ENCODE measurements at places on chromosomes 11 and 22.

GRCh38 chr11:87063982-87064381 is 26.2 kb downstream of the TMEM135 start:
- no peak for DNase-seq

- DNase-seq = peak; percentile 62
These were observed 52.8 kb upstream of the CCDC188 start for GRCh38 chr22:20203552-20204201.

GRCh38 chr11:7544021-7544420 is 30.2 kb downstream of the PPFIBP2 start:
- DNase-seq = no peak

GRCh38 chr11:30811226-30811755 is 225.1 kb upstream of the MPPED2 start:
- DNase-seq = no peak

DNA sequence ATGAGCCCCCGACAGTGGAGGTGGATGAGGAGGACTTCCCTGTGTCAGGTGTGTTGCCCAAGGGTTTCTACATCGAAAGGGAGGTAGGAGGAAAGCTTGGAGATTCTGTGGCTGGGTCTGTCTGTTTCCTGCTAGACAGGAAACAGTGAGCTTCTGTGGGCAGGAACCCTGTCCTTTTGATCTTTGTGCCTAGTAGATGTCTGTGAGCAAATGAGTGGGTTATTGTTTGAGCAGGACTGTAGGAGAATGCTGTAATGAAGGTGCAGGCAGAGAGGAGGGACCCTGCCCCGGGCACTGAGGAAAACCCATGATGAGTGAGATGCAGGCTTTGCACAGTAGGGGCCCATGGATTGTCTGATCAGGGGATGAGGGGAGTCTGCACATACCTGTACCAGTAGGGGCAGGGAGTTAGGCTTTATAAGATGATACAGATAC is 14.0 kb downstream of the USP35 start:
- DNase-seq = no peak

GRCh38 chr11:123382555-123383074 is 47.5 kb upstream of the GRAMD1B start:
- no peak for DNase-seq

GRCh38 chr11:112470355-112470754 is 209.7 kb upstream of the PLET1 start:
- peak; percentile 11 for DNase-seq

GRCh38 chr11:76686261-76687079 is 15.9 kb upstream of the LRRC32 start:
- no peak for DNase-seq

DNA sequence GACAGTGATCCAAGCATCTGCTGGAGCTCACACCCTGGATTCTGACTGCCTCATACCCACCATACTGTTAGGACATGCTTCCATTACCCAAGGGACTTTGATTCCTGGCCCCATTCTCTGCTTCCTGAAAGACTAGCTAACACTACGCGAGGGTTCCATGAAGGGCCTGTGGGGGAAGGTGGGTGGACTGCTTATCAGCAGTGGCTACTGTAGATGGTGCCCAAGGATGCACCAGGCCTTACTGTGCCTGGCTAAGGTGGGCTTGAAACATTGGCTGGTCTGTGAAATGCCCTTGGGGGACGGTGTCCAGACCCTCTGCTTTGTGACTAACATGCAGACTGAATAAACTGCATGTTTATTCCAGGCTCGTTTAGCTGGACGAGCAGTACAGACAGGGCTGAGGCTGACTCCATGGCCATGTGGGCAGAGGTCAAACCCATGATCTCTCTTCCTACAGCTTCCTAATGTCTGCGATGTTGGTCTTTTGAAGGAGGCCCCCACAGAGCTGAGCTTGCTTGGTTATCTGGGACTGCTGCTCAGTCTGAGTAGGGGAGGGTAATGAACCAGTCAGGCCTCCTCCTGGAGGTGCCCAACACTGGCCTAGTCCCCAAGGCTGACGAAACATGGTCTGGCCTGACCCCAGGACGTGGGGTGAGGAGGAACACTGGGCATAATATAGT is 48.3 kb upstream of the PHOX2A start:
- DNase-seq = no peak

DNA sequence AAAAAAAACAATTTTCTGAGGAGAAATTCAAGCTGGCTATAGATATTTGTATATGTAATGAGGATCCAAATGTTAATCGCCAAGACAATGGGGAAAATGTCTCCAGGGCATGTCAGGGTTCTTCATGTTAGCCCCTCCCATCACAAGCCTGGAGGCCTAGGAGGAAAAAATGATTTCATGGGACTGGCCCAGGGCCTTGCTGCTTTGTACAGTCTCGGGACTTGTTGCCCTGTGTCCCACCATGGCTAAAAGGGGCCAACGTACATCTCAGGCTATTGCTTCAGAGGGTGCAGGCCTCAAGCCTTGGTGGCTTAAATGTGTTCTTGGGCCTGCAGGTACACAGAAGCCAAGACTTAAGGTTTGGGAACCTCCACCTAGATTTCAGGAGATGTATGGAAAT is 62.1 kb upstream of the SLC5A12 start:
- DNase-seq = no peak

DNA sequence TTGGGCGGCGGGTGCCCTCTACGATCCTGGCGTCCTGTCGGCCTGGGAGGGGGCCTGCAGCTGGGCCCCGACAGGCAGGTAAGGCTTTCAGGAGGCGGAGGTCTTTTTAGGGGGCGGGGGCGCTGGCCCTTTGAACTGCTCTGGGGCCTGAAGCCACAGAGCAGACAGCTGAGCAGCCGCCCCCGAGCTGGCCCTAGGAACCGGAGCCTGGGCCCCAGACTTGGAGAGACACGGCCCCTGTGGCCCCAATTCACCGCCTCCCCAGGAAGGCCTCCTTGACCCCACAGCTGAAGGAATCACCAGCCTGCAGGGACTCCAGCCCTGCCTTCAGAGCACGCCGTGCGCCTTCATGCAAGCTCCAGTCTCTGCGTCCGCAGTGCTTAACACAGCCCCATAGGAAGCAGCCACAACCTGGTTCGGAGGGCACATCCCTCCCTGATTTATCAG is 618 bp upstream of the CERK start:
- peak; percentile 42 for DNase-seq
